NCI-H2029 treated with DMSO at 0.1 percent for 48 hours (cell line): ENCODE measurements at places on chromosomes 6 and 20.

GRCh38 chr6:95487817-95488216 lies 89.5 kb upstream of the MANEA start:
- no peak for DNase-seq

- peak; percentile 74 for DNase-seq
Measured at GRCh38 chr6:108947114-108947854, 99.1 kb downstream of the ARMC2 start.

DNA sequence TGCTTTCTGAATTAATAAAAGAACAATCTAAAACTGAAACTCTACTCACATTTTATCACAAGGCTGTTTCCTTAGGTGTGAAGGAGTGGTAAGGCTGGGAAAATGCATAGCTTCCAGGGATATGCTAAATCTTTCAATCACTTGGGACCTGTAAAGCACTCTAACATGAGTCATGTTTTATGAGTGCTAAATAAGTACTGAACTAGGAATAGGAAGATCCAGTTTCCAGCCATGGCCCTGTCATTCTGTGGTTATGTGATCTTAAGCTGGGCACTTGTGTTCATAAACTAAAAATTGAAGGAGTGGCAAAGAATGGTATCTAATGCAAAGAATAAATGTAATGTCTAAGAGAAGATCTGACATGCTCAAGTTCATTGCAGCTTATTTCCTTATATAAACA lies 6.1 kb upstream of the TMEM200A start:
- DNase-seq, result no peak

DNA sequence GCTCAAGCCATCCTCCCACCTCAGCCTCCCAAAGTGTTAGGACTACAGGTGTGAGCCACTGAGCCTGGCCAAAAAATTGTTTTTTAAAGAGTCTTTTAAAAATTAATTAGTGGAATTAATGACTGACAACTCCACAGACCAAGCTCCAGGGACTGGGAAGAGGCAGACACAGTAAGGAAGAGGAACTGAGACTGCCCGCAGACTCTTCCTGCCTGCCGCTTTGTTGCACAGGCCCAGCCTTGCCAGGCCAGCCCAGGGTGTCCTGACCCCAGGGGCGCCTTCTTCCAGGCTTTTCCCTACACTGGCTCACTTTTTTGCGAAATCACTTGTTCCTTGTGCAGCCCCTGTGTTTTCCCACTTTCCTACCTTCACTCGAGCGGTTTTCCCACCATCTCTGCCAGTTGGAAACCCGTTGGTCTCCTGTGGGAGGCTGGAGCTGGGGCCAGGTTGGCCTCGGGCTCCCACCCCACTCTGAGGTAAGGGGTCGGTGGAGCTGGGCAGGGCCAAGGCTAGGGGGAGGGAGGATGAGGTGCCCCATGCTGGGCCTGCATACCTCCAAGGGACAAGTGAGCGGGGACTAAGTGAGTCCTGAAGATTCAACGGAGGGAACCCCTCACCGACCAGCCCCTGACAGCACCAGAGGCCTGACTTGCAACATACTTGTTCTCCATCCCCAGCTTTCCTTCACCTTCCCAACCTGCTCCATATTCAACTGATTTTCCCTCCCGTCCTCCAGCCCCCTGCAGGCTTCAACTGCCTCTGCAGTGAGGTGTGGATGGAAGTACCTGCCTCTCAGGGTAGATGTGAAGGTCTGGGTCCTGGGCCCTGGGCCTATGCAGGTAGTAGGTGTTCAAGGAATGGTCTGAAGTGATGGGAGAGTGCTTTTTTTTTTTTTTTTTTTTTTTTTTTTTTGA lies 23.5 kb upstream of the SMIM29 start:
- DNase-seq, result no peak

DNA sequence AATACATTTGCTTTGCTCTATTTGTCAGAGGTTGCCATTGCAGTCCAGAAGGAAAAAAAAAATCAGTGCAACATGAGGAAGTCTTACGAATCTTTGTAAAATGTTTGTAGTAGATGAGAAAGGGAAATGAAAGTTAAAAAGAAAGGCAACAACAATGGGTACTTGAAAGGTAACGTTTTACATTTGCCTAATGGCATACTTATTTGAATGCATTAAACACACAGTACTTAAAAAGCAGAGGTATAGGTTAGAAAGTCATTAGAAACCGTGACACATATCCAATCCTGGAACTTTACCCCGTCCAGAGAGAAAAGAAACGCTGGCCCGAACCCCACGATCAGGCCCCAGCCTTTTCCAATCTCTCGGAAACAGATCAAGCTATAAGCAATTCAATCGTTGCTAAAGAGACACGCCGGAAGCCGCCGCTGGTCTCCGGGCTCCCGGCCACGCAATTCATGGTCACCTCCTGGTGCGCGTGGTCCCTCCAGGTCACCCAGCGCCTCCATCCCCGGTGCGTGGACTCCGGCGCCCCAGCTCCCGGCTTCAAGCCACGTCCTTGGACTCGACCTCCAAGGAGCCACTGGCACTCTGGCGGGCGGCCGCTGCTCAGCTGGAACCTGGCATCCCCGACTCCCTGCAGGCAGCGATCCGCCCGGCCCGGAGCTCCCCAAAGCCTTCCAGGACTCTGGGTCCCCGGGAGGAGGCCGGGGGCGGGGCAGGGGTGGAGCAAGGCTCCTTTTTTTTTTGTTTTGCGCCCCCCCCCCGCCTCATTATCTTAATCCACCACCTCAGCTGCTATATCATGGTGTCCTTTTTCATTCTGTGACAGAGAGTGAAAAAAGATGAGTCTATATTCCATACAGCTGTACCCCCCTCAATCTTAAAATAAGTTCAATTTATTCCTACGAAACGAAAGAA lies at the start of gene SLC18B1:
TSS of gene SLC18B1 (minus strand) at position 687 of the 918 bp plus-strand sequence. CDS start at position 506, 181 bp downstream.
- no peak for DNase-seq

- DNase-seq, result no peak
Measured at GRCh38 chr6:65191471-65191870, 515.6 kb downstream of the EYS start.

- no peak for DNase-seq
Measured at GRCh38 chr6:148037496-148037895, 305.1 kb upstream of the SASH1 start.

GRCh38 chr6:43621078-43621835 lies 7.8 kb downstream of the GTPBP2 start:
- DNase-seq, result no peak

GRCh38 chr20:59459586-59459985 lies 144.8 kb upstream of the PHACTR3 start:
- no peak for DNase-seq

DNA sequence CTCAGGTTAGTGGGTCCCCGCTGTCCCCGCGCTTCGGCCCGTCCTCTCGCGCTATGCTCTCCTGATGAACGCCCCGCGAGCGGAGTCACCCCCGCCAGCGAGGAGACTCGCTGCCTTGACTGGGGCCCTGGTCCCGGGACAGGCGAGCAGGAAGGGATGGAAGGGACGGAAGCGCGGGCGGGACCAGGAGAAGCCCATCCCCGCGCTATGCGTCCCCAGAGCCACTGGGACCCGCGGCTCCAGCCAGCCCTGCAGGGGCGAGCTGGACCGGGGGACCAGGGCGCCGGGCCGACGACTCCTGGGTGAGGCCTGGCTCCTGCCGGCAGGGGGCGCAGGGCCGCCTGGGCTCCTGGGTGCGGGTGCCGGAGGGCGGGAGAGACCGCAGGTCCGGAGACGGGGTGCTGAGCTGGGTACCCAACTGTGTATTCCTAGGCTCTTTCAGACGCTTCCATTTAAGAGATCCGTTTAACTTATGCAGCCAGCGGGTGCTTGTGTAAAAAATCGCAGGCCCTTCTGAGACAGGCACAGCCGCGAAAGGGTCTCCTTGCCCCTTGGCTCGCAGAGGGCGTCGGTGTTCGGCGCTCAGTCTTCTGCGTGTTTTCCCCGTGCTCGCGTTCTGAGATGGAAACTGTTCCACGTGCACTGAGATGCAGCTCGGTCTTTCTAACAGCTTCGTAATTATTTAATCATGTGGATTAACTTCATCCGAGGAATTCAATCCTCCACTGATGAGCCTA lies 580 bp upstream of the SYCP2 start:
- peak; percentile 26 for DNase-seq

- DNase-seq, result peak; percentile 93
Measured at GRCh38 chr20:18666803-18667415, 79.1 kb downstream of the DTD1 start.

DNA sequence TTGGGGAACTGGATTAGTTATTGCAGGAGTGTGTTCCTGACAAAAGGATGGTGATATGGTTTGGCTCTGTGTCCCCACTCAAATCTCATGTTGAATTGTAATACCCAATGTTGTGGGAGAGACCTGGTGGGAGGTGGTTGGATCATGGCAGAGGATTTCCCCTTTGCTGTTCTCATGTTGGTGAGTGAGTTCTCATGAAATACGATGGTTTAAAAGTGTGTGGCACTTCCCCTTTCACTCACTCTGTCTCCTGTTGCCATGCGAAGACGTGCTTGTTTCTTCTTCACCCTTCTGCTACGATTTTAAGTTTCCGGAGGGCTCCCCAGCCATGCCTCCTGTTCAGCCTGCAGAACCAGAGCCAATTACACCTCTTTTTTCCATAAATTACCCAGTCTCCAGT lies 16.2 kb upstream of the TREM1 start:
- DNase-seq, result no peak

GRCh38 chr6:67689329-67689728 lies 945.8 kb upstream of the ADGRB3 start:
- DNase-seq, result no peak

DNA sequence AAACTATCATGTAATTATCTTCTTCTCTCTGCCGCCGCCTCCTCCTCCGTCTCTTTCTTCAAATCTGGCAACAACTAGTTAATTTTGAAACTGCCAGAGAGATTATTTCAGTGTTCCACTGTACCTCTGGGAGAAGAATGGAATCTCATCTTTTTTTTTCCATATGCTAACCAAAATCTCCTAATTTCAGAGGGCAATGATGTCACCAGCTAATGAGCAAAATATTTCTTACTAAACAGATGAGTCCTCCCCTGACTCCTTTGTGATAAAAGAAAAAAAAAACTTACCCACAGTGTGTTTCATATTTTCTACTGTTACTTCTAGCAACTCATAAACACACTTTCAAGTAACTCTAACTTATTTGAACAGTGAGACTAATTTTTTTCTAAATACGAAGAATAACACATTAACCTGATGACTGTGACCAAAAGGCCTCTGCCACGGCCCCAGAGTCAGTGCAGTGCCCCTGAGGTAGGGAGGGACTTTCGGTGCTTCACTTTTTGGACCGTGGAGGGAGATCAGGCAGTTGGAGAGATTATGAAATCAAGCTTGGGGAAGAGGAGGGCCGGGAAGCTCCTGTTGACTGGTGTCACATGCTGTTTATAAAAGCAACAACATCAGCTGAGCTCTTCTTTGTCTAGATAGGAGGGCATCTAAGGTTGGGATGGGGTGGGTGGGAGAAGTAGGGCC lies 159.6 kb downstream of the SASH1 start:
- DNase-seq, result no peak

DNA sequence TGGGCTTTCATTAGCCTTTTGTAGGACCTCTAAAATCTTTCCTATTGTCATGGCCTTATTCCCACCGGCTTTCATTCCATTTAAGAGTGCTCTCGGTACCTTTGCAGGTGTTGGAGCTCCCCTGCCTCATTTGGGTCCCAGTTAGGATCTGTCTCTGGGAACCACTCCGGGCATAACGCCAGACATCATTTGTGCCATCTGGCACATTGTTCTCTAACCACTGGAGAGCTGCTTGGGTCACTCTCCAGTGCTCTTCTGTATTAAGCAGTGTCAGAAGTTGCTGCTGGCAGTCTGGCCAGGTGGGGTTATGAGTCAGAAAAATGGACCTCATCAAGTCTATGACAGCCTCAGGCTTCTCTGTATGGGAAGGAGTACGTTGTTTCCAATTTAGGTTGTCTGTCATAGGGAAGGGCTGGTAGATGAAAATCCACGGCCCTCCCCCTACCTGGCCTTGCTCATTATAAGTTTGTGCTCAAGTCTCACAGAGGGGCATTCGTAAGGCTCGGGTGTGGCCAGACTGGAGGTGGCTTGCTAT lies 62.9 kb upstream of the MOCS1 start:
- DNase-seq, result peak; percentile 74

DNA sequence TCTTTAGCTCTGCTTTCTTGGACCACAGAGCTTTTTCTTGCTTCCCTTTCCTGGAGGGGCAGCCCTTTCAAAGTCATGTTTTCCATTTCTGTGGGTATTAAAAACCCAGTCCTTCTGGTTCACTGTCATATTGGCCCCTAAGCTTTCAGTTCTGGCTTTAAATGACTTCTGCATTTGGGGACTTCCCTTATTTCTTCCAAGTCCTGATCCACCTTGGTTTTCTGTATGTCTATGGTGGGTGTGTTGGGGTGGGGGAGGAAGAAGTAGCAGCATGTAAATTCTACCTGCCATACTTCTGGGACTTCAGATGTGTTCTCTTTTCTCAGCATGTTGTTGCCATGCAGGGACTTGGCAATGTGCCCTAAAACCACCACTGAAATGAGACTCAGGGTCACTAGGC lies 77.1 kb upstream of the EMILIN3 start:
- no peak for DNase-seq

- no peak for DNase-seq
Measured at GRCh38 chr20:5234158-5234557, 82.6 kb downstream of the PROKR2 start.

DNA sequence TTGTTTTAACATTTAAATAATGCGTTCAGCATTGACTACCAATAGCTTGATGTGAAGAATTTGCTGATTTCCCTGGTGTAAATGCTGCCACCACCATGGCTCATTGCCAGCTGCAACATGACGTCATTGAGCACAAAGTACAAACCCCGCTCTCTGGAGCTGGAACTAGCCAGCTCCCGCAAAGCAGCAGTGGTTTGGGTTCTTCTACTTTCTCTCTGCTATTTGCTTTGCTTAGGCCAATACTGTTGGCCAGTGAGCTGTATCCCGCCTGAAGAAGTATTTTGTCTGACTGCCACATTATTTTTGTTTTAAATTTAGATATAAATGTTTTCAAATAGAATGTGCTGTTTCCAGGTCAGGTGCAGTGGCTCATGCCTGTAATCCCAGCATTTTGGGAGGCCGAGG lies 47.4 kb upstream of the KIF13A start:
- no peak for DNase-seq

- peak; percentile 29 for DNase-seq
Measured at GRCh38 chr20:48051794-48052474, 266.7 kb upstream of the SULF2 start.

DNA sequence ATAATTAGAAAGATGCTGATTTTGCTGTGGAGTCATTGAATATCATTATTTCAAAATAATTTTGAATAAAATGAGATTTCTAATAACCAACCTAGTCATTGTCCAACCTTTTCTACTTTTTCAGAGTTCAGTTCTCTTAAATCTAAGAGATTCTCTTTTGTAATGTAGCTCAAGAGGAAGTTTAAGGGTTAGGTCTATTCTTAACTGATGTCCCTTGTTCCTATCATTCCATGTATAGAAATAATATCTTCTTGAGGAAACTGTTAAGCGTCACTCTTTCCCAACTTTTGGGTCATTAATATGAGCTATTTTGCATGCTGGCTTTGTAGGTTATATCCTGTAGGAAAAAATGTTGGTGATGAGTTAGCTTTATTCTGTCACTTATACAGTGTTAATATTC lies 27.0 kb downstream of the RNF144B start:
- no peak for DNase-seq

DNA sequence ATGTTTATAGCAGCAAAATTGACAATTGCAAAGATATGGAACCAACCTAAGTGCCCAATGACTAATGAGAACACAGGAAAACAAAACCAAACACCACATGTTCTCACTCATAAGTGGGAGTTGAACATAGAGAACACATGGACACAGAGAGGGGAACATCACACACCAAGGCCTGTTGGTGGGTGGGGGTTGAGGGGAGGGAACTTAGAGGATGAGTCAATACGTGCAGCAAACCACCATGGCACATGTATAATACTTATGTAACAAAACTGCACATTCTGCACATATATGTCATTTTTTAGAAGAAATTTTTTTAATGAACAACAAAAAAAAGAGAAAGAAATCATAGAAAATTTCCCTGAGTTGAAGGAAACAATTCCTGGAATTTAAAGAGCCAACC lies 3.9 kb downstream of the EPM2A start:
- no peak for DNase-seq
